CD4-positive, alpha-beta T cell treated with Interleukin-10 for 1 hour (primary cell): ENCODE measurements at places on chromosomes 16 and 17.
A peak's percentile ranks its signal among the peaks of the same experiment; 100 is the strongest.

DNA sequence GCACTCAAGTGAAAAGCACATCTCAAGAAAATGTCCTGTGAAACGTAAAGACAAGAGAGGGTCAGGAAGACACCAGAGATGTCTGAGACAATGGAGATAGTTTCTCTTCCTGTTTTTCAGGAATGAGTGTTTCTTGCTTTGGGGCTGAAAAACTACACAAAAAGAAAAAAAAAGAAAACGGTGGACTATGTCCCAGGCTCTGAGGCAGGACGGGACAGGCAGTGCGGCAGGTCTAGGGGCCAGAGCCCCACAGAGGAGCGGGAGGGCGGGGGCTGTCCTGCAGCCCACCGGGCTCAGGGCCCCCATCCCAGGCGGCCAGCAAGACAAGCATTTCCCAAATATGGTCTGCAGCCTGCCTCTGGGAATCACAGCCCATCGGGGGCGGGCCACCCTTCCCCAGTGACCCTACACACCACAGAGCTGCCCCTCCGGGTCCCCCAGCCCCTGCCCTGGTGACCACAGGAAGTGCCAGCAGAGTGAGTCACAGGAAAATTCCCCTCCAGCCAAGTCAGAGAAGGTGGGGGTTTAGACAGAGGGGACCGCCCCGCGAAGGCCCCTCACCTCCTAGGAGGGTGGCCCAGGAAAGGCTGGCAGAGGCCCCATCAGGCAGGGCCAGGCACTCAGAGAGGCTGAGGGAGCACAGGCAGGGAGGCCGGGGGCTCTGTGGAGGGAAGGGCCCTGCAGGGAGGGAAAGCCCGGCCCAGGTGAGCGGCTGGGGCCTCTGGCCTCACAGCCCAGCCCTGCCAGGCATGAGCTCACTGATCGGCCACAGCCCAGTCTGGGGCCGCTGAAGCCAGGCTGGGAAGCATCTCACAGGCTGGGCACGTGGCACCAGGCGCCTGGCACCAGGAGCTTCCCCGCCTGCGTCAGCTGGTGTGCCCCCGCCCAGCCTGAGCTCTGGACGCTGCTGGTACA is 6.3 kb downstream of the BCAR1 start:
- no peak for DNase-seq

- DNase-seq: no peak
These were observed 79.4 kb downstream of the RBFOX3 start for GRCh38 chr17:79531191-79532095.

- no peak for DNase-seq
These were observed 62.2 kb downstream of the NXN start for GRCh38 chr17:917391-917811.

DNA sequence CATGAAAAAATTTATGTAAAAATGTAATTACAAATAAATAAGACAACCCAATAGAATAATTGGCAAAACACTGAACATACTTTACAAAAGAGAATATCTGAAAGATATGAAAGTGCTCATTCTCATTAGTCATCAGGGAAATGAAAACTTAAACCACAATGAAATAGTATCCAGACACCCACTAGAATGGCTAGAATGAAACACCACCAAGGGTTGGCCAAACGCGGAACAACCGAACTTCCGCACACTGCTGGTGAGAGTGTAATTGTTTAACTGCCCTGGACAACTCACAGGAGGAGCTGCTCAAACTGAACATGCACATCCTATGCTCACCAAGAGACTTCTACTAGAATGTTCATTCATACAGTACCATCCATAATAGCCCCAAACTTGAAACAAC is 5.8 kb upstream of the ZDHHC7 start:
- DNase-seq: no peak

- DNase-seq: no peak
These were observed 273.0 kb downstream of the GRIN2A start for GRCh38 chr16:9909072-9909825.

GRCh38 chr17:77884019-77884418 is 74.5 kb upstream of the TNRC6C start:
- DNase-seq: peak; percentile 49

- no peak for DNase-seq
These were observed 37.9 kb downstream of the ATP2C2 start for GRCh38 chr16:84406006-84406963.

DNA sequence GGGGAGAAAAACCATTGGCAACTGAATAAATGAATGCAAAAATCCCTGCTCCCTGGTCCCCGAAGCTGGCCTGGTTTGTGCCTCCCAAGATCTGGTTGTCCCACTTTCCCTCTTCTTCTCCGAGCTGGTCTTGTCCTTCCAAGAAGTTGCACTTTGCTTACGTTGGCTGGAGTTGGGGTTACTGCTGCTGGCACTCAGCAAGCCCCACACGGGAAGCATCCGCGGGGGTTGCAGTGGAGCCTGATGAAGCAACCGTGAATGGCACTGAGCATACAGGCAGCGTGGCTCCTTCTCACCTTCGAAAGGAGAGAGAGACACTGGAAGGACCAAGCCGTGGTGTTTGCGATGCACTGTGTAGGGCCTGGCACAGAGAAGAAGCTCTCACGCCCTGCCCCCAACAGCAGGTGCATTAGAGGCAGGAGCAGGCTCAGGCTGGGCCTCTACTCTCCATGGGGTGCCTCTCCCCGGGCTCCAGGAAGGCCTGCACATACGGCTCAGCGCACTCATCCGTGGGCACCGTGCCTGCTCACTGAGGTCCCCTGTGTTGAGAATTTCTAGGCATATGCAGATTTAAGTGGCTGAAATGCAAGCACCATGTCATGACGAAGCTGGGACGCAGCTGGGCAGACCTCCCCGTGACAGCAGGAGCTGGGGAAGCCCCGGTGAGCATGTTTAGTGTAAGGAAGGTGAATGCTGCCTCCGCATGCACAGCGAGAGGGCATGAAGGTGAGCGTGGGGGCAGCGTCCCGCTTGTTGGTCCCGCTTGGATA is 12.1 kb downstream of the CA5A start:
- no peak for DNase-seq

DNA sequence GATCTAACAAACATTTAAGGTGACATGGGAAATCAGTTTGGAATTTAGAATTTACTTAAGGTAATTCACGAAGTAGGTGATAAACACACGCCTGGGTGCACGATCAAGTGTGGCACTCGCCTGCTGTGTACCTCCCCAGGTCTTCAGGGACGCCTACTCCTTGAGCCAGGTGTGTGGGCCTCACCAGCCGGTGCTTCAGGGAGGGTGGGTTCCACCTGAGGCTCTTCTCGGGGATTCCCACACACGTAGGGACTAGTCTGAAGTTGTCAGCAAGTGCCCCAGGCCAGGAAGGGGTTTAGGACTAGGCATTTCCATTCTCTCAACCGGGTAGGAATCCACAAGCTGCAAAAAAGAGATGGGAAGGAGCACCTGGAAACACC is 9.8 kb upstream of the NAT9 start:
- no peak for DNase-seq

GRCh38 chr17:15892731-15893657 is 51.9 kb upstream of the ADORA2B start:
- DNase-seq: no peak

- peak; percentile 51 for DNase-seq
These were observed at the start of gene HOXB9 for GRCh38 chr17:48626245-48627117. Gene HOXB9, minus strand, starts transcription at chr17:48626358. Its CDS starts 89 bp downstream, at chr17:48626269.

DNA sequence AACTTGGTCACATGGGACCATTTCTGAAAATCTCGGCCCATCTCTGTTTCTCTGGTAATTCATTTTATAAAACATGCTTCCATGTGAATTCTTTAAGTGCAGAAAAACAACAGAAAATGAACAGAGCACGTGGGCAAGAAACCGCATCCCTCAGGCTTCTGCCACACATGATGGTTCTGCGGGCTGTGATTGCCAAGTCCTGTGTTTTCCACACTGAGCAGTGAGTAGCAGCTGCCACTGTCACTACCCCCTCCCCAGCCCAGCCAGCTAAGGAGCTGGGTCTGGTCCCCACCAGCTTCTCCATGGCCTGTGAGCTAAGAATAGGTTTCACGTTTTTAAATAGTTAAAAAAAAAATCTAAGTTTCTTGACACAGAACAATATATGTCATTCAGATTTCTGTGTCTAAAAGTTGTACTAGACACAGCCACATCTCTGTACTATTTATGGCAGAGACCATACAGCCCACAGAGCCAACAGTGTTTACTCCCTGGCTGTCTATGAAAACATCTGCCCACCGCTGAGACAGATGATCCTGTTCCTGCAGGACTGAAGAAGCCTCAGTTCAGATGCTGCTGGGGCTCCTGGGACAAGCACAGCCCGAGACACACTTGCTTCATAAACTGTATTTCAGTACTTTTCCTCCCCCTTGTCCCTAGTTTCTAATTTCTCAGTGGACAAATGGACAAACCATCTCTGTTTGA is 41.5 kb downstream of the USP22 start:
- DNase-seq: no peak

DNA sequence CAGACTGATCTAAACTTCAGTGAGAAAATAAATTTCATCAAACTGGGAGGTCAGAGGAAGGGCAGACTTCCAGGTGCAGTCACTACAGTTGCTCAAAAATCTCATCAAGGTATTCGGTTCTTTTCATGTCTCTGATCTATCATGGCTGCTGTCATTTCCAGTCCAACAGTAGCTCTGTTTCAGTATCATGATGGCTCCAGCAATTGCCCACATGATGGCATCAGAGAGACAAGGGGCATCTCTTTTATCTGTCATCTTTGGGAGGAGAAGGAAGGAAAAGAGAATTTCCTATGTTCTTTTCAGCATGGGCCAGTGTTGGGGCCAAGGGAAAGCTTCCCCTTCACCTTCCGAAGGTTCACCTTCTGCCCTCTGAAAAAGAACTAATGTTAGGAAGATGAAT is 504.9 kb upstream of the HSBP1 start:
- DNase-seq: no peak

DNA sequence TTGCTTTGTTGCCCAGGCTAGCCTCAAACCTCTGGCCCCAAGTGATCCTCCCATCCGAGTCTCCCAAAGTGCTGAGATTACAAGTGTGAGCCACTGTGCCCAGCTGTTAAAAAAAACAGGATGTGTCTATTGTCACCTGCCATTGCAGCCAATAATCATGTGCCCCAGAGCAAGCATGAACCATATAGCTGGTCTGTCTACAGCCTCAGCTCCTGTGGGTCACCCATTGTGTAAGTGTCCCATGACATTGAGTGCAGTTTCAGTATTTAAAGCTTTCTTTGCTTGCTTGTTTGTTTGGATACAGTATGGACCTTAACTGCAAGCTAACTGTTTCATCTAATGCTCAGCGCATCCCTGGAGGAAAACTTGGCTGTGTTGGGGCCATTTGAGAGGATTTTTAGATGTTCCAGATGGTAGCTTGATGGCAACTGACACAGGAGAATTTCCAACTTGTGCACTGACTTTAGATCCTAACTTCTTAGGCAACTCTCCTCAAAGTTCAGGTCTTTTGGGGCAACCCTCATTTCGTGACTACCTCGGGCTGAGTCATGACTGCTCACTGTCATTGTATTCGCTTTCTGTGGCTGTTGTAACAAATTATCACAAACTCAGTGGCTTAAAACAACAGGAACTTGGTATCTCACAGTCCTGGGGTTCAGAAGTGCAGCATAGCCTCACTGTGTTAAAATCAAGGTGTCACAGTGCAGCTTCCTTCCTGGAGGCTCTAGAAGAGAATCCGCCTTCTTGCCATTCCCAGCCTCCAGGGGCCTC is 30.3 kb upstream of the ADORA2B start:
- no peak for DNase-seq

GRCh38 chr16:53968454-53968853 is 264.5 kb downstream of the FTO start:
- no peak for DNase-seq

- DNase-seq: no peak
These were observed 55.1 kb downstream of the RPTOR start for GRCh38 chr17:80599546-80600305.

DNA sequence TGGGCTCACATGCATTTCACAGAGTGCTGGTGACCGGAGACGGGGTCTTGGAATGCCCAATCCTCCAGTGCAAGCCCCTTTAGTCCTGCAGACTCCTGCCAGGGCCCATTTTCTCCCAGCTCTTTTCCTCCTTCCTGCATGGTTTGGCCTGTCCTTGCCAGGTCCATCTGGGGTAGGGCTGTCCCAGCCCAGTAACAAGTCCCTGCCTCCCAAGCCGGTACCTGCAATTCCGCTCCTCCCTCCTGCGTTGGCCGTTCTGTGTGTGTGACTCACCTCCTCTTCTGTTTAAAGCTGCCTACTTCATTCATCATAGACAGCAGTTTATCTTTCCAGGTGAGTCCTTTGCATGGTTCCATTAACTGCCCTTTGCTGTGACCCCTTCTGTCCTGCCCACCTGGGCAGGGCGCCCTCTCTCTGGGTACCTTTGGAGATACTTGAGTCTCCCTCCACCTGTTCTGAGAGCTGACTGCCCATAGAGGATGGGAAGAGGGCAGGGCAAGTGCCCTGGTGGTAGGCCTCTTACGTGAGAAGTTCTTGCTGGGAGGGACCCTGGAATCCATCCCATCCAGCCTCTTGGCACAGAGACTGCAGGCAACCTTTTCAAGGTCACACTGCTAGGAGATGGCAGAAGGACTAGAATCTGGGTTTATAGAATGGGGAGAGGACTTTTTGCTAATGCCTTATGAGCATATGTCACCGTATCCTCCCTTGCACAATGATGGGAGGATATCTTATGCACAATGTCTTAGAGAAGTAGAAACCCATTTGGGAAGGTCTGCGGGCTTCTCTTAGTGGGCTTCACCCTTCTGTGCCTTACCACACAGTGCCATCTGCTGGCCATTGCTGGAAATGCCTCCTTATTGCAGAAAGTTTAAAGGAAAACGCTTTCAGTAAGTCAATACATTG is 29.7 kb upstream of the LGALS9 start:
- DNase-seq: peak; percentile 83

DNA sequence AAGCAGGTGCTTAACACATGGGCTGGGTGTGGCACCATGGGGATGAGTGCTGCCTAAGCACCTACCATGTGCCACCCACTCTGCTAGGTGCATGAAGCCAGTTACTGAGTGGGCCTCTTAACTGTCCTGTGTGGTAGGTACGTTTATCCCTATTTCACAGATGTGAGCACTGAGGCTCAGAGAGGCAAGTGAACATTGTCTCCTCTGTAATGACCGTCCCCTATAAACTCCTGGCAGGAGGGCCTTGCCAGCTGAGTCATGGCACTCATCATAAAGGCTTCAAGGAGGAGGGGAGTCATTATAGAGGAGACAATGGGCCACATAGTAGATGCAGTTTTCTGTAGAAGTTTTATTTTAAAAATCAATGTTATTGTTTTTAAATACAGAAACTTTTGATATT is 79.1 kb downstream of the RAB11FIP4 start:
- DNase-seq: no peak

- no peak for DNase-seq
These were observed 1.7 kb upstream of the ALOX12 start for GRCh38 chr17:6994118-6994598.

- no peak for DNase-seq
These were observed 1380.6 kb downstream of the CDH8 start for GRCh38 chr16:60655514-60656153.

DNA sequence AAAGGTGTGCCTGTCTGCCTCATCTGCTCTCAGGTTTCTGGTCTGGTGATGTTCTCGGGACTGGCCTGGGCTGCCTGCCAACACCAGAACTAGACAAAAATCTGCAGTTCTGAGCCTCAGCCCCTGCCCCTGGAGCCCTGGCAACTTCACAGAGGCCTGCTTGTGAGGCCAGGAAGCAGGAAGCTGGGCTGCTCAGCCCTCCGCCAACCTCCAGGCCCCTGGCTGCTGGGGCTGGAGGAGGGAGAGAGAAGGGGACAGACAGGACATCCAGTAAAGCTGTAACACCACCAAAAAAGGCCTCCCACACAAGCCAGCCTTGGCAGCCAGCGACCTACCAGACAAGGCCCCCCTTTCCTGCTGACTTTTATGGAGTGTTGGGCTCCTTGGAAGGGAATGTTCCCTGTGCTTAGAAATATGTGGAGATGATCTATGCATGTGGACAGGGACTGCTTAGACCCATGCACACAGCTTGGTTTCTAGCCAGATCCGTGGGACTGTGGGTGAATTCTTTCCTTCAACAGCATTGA is 157.6 kb downstream of the XYLT1 start:
- no peak for DNase-seq

GRCh38 chr16:57795431-57795878 is 6.8 kb downstream of the KIFC3 start:
- DNase-seq: peak; percentile 47
